ENCODE measurements at places on chromosomes 2 and 18.

GRCh38 chr2:176725873-176726645, 456.8 kb downstream of the MTX2 start:
- no peak for DNase-seq

- no peak for DNase-seq
Observed at GRCh38 chr2:230360028-230360427, 33.0 kb downstream of the SP140L start.

- DNase-seq: no peak
Observed at GRCh38 chr2:28752631-28753376, 1.2 kb downstream of the PPP1CB start.

DNA sequence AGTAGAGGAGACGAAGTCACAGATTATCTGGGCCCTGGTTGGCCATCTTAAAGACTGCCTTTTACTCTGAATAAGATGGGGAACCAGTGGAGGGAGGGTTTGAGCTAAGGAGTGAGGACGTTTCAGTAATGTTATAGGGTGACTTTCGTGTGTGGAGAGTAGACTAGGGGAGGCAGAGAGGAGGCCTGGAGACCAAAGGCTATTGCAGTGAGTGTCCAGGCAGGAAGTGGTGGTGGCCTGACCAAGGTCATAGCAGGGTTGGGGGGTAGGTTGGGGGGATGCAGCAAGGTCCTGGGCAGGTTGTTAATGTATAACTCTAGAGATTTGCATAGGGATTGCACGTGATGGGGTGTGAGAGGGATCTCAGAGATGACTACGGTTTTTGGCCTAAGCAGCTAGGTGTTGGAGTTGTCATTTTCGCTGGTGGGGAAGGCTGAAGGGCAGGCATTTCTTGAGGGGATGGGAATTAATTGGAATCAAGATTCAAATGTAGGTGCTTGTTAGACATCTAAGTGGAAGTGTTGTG, 4.9 kb downstream of the CEP192 start:
- no peak for DNase-seq

DNA sequence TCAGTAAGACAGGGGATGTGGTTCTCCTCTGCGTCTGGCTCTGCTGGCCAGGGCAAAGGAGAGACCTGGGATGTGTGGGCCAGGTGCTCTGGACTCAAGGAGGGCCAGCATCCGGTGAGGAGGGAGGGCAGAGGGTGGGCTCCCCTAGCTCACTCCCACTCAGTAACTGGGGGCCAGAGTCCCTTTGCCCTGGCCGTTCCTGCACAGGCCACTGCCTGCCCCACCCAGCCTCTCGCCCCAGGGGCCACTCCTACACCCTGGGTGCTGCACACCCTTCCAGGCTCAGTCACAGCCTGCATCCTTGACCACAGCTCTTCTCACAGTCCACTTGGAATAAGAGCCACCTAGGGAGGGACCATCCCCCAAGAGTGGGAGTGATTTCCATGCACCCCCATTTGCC, 41.0 kb downstream of the SNED1 start:
- no peak for DNase-seq

GRCh38 chr2:72678024-72678423, 147.8 kb downstream of the EXOC6B start:
- DNase-seq: no peak

GRCh38 chr2:88828397-88829137, 137.1 kb downstream of the RPIA start:
- DNase-seq: no peak

DNA sequence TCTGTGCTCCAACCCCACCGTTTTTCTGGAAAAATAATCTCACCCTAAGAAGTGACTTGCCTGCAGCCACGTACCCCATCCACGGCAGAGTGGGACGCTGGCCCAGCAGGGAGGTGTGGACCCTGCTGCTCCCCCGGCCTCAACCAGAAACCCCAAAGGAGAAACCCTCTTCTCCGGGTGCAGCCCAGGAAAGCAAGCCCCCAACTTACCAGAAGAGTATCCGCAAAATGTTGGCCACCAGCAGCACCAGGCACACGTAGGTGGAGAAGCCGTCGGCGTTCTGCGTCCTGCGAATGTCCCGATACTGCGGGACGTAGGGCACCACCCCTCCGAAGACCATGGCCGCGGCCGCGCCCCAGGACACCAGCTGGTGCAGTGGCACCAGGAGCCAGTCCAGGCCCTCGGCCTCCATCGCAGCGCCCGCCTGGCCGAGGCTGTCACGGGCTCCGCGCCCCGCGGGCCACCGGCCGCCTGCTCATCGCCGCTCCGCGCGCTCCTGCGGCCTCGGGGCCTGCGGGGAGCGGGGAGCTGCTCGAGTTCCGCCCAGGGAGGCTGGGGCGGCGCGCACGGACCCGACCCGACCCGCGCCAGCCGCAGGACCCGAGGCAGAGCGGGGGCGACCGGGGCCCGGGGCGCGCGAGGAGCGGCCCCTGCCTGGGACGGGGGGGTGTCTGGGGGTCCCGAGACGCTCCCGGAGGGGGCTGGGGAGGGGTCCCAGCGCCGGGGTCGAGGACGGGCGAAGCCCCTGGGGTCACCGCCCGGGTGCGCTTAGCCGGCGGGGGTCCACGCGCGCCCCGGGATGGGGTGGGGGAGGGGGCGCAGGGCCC, 725 bp downstream of the SLC66A2 start:
- DNase-seq: no peak

DNA sequence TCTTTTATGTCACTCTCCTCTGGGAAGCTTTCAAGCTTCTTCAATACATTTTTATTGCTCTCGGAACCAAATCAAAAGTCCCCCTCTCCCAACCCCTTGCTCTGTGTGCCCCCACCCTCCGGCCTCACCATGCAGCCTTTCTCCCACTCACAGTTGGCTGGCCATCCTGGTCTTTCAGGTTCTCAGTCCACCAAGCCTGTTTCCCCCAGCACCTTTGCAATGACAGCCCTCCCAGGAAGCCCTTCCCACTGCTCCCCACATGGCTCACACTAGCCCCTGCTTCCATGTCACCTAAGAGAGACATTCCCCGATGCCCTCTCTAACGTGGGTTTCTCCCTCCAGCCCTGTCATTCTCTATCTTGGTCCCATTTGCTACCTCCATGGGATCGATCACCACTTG, 266.6 kb downstream of the SRBD1 start:
- no peak for DNase-seq

- DNase-seq: no peak
Observed at GRCh38 chr18:23137097-23137635, 1.9 kb downstream of the CABLES1 start.

DNA sequence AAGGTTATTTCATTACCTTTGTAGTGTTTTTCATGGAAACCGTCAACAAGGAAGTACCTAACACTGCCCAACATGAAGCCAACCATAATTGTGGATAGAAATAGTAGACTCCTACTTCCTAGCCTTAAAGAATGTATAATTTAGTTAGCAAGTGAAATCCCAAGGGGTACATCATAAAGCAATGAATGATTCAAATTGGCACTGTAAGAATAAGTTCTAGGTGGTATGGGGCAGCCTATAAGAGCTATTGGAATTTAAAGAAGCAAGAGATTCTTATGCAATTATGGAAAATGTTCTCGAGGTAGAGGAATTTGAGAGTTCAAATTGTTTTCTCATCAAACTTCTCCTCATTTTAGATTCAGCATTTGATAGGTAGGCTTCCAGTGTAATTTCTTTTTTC, 157.9 kb downstream of the FMNL2 start:
- DNase-seq: no peak

GRCh38 chr2:30336978-30337841, 105.9 kb downstream of the LBH start:
- no peak for DNase-seq

- no peak for DNase-seq
Observed at GRCh38 chr18:3319399-3319798, 57.5 kb downstream of the MYL12B start.

- no peak for DNase-seq
Observed at GRCh38 chr2:172210599-172210998, 107.9 kb upstream of the DLX2 start.

DNA sequence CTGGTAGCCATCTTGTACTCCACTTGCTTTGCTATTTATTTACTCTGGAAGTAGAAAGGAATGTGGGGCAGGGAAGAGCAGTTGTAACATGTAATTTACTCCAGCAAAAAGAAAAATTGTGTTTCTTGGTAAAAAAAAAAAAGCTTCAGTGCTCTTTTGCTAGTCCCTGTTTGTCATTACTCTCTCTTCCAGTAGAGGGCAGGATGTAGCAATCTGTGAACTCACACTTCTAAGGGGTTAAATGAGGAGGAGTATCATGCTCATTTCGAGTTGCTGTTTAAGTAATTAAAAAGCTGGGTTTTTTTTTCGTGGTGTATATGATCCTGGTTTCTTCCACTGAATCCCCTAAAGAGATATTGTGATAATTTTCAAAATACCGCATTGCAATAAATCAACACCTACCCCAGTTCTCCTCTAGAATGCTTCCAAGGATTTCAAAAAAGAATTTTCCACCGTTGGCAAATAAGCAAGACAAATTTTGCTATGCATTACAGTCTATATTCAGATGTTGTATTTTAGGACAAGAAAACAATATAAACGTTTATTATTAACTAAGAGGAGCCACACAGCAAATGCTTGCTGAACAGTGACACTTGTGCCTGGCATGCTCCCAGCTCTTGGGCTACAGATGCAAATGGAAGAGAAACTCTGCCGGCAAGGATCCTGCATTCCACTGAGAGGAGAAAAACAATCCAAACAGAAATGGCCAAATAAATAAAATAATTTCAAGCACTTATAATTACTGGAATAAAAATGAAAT, 261.6 kb downstream of the ASXL3 start:
- DNase-seq: no peak

- DNase-seq: peak; percentile 47
Observed at GRCh38 chr2:240235149-240235803, 94.8 kb upstream of the OTOS start.

GRCh38 chr2:54348646-54349045, 92.6 kb upstream of the TSPYL6 start:
- DNase-seq: no peak

GRCh38 chr2:187369471-187369870, 78.6 kb downstream of the CALCRL start:
- DNase-seq: no peak

- no peak for DNase-seq
Observed at GRCh38 chr2:114238910-114239559, 203.4 kb upstream of the DPP10 start.

DNA sequence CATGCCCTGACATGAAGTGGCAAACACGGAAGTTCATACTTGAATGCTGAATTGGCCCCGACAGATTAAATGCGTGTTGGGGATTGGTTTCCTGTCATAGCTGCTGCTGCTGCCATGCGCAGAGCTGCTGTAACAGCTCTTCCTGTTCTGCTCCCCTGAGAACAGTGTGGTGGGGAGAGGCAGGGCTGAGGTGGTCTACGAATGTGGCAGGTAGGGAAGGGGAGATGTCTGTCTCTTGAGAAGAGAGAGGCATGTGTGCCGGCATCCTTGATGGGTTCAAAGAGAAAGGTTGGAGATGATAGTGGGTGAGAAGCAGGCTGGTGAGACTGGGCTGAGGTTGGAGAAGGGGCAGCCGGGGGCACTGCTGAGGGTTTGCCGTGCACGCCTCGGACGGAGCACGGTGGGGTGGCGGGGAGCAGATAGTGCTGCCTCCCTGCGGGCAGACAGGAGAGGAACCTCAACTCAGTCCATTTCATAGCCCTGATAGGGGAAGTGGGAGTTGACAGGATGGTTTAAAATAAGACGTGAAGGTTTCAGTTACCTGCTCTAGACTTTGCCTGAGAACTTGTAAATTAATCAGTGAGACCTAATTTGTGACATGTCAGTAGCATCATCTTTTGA, 46.1 kb downstream of the TMEM185B start:
- peak; percentile 74 for DNase-seq

DNA sequence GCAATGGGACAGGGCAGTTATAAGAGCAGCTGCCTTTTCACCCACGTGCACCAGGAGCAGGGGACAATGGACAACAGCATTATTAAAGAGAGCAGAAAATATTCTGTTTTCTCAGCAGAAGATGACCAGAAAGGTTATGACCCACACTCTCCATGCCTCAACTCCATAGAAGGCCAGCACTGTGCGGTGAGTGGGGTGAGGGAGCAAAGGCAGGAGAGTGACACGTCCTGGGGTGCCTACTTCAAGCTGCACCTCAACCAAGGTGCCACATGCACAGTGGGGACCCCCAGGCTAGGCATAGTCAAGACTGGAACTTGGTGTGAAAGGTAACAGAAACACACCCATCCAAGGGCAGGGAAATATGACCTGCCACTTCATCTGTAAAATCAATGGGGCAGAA, 50.4 kb downstream of the POLR1A start:
- DNase-seq: no peak

GRCh38 chr2:218659258-218659987, at the start of the genes BCS1L and ZNF142:
BCS1L (plus strand) TSS chr2:218659683; CDS start chr2:218660988, 1,305 bp downstream.
ZNF142 (minus strand) TSS chr2:218659623; CDS start chr2:218656429, 3,194 bp downstream.
- peak; percentile 94 for DNase-seq

- peak; percentile 56 for DNase-seq
Observed at GRCh38 chr2:120864981-120865380, 129.3 kb downstream of the GLI2 start.

DNA sequence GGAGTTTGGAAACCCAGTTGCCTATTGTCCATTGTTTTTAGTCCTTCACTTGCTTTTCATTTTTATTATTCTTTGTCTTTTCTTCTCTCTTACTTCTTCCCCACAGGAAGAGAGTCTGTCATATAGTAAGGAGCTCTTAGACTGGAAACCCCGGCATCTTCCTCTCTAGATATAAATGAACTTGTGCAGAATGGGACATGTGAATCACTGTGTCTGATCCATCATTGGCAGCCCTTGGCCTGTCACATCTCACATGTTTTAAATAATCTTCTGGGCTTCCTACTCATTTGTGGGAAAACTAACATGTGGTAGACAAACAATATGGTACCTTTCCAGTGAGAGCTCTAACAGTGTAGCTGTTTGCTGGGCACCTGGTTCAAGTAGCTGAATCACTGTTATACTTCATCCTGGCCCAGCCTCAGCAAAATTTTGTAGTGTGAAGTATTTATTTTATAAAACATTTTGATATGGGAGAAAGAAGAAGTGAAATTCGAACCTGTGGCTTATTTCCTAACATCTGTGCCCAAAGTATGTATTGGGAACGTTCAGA, 112.8 kb downstream of the PHLPP1 start:
- no peak for DNase-seq

- DNase-seq: peak; percentile 56
Observed at GRCh38 chr2:240451791-240452461, 16.5 kb downstream of the GPC1 start.

DNA sequence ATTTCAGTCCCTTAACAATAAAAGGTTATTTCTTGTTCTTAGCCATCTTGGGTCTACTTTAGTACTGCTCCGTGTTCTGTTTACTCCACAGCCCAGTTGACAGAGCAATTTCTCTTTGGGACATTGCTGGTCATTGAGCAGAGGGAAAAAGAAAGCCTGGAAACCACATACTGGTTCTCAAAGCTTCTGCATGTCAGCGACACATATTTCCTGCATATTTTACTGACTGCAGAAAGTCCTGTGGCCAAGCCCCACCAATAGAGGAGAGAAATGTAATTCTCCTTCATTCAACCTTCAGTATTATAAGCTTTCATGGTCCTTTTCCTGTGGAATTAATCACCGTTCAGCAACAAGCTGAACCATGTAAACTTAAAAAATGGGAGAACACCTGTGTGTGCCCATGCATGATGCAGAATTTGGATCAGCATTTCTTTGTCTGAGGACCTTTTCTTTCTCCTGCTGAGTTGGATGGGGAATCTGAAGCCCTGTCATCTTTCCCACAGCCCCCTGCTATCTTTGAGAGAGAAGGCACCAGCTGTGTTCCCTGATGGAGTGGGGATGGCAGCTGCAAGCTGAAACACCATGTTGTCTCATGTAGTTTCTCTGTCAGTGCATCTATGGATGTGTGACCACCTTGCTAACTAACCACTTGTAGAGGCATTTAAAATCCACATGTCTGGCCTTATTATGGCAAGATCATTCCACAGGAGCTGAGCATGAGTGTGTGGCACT, 431.6 kb downstream of the MEIS1 start:
- DNase-seq: no peak
